ENCODE measurements at places on chromosomes 12 and 14.

DNA sequence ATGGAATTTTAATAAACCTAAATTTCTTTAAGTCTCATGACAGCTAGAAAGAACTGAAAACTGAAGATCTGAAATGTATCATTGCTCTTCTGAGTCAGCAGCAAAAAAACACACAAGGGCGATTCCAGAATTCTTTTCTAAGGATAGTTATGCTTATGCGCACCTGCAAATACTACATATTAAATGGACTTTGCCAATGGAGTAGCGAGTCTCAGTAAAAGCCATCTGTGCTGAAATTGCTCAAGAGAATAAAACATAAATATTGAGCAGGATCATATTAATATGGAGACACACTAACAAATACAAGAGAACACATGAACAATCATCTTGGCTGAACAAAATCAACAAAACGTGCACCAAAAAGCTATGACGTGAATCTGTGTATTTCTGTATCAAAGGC is 73.7 kb downstream of the CPNE8 start:
- DNase-seq = no peak

DNA sequence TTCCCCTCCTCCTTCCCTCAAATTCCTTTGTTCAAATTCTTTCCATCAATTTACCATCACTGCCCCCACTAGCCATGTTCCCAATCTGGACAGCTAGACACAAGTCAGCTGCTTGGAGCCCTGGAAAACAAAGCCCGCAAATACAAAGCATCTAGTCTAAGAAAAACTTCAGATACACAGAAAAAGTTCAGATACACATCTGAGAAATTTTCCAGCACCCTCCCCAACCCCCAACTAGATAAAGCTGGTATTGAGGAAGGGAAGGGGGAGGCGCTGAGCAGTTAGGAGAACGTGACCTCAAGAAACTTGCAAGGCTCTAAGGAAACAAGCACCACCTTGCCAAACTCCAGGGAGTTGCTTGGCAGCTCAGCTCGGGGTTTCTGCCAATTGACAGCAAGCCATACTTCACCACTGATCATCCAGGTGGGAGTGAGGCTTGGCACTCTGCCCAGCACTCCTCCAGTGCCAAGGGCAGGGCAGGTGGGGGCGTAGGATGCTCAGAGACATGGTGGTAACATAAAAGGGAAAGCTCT is 5.1 kb upstream of the CNIH1 start:
- DNase-seq = no peak

DNA sequence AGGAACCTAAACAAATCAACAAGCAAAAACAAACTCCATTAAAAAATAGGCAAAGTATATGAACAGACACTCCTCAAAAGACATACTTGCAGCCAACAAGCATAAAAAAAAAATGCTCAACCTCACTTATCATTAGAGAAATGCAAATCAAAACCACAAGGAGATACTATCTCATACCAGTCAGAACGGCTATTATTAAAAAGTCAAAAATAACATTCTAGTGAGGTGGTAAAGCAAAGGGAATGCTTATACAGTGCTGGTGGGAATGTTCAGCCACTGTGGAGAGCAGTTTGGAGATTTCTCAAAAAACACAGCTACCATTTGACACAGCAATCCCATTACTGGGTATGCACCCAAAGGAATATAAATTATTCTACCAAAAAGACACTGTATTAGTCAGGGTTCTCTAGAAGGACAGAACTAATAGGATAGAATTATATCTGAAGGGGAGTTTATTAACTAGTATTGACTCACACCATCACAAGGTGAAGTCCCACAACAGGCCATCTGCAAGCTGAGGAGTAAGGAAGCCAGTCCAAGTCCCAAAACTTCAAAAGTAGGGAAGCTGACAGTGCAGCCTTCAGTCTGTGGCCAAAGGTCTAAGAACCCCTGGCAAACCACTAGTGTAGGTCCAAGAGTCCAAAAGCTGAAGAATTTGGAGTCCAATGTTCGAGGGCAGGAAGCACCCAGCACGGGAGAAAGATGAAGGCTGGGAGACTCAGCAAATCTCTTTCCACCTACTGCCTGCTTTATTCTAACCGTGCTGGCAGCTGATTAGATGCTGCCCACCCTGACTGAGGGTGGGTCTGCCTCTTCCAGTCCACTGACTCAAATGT is 101.6 kb upstream of the KRAS start:
- no peak for DNase-seq

DNA sequence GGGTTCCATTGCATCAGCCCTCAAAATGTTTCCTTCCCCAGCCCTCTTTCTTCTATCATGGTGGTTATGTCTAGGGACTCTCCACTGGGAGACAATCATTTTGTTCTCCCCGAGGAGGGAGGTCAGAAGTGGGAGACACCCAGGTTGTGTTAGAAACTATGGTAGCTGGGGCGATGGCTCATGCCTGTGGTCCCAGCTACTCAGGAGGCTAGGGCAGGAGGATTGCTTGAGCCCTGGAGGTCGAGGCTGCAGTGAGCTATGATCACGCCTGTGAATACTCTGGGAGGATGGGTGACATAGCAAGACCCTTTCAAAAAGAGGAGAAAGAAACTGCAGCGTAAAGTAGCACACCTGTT is 13.0 kb upstream of the LRRC23 start:
- no peak for DNase-seq

DNA sequence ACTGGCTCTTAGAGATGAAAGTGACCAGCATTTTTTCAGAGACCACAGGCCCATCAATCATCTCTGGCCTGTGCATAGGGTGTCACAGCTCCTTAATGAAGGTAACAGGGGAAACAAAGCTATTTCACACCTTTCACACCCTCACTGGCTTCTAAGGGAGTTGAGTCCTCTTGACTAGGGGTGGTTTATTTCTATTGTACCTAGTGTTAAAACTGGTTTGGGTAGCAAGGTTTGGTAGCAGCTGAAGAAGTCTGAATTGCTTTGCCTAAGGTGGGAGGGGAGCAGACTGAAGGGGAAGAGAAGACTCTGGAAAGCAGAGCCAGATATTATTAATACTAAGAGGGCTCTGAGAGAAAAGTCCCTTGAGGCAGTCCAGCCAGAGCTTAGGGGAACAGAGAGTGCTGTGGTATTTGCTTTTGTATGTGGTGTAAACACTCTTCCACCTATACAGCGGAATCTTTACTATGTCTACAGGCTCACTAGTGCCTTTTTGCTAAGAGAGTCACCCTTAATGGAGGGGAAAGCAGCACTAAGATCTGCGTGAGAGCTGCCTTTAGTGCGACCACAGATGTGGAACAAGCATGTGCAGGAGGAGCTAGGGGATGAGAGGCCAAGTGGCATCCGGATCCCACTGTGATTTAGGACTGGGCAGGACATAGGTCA is 95.8 kb downstream of the STXBP6 start:
- no peak for DNase-seq

DNA sequence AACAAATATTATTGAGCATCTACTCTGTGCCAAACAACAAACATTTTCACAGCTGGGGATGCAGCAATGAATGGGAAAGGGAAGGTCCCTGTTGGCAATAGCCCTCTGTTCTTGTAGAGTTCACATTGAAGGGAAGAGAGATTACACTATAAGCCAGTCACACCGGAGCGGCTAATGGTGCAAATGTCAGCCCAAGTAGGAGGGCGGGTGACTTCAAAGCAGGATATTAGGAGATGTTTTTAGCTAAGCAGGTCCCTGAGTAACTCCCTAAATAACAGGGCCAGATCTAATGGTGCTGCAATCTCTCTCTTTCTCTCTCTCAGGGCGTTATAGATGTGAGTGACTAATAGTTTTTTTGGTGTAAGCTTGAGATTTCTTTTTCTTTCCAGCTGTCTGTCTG is 30.7 kb downstream of the FLVCR2 start:
- no peak for DNase-seq

DNA sequence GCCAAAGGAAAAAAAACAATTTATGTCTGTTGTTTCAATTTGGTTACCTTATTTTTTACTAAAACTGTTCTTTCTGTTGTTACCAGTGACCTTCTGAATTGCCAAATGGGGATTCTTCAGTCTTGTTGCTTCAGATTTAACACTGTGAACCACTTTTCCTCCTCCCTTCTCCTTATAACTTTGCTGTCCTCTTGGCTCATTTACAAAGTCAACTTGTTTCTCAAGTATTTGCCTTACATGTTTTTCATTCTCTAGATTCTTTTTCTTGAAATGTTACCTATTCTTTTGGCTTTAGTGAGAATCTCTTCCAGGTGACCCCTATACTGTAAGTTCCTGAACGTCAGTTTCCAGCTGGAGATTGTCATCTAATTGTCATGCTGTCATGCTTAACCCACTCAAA is 19.4 kb downstream of the FUT8 start:
- no peak for DNase-seq

DNA sequence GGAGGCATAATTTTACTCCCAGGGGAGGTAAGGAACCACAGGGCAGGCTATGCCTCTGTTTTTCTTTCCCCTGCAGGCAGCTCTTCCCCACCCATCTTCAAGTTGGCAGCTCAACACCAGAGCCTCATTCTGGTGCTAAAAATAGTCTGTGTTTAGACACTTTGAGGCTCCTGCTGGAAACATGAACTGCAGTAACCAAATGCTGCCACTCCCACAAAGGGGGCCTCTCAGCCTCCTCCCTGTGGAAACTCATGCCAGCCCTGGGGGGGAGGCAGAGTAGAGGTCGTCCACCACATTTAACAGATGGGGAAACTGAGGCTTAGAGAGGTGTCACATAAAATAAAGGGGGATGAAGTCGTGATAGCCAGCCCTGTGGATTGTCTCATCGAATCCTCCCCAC is 61.4 kb downstream of the WSCD2 start:
- no peak for DNase-seq

DNA sequence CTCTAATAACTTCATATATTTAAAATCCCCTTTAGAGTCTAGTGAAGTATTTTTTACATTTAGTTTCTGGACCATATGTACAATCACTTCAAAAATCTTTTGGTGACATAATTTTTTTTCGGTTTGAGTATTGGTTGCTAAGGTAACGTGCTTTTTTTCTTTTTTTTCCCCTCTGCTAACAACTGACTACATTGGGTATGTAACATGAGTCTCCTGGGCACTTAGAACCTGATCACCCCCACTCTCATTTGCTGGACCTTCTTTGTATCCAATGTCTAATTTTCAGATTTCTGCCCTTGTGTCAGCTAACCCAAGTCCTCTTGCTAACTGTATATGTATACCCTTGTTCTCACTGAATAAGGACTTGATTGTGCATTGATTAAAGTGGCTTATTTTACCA is 592.9 kb upstream of the FLRT2 start:
- DNase-seq = no peak

DNA sequence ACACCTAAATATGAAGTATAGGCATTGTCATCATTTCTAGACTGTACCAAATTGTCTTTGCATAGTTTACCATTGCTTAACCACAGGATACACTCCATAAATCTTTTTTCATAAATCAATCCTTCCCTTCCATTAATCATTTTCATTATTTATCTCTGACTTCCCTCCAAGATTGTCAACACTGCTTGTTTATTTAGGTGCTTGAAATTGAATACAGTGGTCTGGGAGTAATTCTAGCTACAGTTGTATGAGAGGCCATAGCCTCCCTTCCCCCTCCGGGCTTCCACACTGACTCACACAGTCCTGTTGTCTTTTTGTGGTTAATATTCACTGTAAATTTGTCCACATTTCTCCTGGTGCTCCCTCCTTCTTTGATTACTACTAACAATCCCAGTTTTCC is 114.2 kb upstream of the ARID2 start:
- DNase-seq = no peak

DNA sequence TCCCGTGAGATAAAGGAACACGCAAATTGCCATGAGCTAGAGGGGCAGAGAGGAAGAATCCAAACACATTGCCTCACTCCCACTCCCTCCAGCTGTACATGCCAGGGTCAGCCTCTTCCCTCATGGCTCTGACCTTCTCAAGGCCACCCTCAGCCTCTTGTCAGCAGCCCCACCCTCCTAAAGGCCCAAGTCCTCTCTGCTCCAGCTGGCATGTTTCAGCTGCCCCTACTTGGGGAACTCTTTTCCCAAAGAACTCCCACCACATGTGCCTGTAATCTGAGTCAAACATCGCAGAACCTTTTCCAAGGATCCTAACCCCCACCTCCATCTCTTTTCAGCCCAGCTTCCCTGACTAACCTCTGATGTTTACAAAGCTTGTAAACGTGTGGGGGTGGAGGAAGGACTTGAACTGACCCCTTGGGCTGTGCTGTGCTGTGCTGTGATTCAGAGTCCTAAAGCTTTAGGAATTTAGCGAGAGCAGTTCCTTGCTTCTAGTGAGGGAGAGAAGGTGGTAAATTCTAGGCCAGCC is 7.3 kb upstream of the CACNB3 start:
- DNase-seq = no peak

DNA sequence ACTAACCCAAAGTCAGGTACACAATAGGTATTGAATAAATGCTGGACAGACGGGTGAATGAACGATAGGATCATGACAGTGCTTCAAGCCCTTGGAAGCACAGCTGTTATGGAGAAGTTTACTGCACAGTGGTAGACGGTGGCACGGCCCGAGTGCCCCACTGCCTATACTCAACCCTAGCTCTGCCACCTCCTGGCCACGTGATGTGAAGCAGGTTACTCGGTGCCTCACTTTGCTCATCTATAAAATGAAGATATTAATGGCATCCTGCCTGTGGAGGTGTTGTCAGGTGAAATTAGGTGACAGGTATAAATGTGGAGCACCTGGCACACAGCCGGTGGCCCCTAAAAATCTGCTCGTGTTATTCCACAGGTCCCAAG is 5.8 kb downstream of the ASB2 start:
- peak; percentile 77 for DNase-seq

GRCh38 chr12:116813271-116814041 is 67.8 kb downstream of the HRK start:
- DNase-seq = no peak

GRCh38 chr12:39626033-39626814 is 6.6 kb upstream of the ABCD2 start:
- DNase-seq = no peak

DNA sequence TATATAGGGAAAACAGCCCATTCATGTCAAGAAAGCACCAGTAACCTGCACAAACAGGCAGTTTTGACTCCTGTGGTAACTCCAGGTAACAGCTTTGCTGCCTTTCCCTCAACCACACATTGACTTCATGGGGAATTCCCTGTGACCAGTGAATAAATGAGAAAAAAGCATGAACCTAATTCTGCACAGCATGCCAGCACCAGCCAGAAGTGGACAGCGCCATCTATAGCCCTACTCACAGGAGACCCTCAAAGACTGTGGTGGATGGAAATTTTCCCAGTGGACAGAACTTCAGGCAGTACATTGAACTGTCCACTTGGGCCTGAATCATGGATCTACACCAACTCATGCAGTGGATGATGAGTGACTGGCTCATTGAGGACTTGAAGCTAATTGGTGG is 152.1 kb downstream of the SLC8A3 start:
- no peak for DNase-seq
